ENCODE measurements at places on chromosomes 4 and X.
A peak's percentile ranks its signal among the peaks of the same experiment; 100 is the strongest.

- no peak for DNase-seq
Measured at GRCh38 chr4:38682336-38682735, 18.3 kb downstream of the KLF3 start.

- no peak for DNase-seq
Measured at GRCh38 chrX:140064993-140065392, 99.7 kb upstream of the CXorf66 start.

DNA sequence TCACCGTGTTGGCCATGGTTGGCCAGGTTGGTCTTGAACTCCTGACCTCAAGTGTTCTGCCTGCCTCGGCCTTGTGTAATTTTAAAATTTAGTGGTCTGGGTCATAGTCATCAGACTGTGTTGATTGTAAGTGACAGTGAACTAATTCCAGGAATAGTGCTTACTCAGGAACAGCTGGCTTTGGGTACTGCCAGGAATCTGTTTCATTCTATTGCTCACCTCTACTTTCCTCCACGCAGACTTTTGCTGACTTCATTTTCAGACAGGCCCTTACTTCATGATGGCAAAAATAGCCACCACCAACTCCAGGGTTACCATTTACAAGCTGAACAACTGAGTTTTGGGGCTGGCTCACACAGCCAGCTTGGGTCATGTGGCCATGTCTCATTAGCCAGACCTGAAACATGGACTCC lies 54.6 kb downstream of the FNIP2 start:
- DNase-seq: peak; percentile 12

DNA sequence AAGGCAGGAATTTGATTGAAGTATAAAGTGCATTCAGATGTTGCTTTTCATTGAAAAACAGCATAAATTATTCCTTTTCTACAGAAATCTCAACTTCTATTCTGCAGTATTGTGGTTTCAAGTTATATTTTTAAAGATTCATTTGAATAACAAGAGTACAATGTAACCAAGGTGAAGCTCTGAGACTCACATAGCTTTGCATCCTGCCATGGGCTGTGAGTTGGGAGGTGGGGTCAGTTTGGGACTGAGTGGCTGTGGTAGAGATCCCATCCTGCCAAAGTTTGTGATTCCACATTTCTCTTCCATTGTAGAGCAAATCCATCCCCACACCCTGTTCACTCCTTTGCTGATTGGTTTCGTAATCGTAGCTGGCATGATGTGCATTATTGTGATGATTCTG lies 69.2 kb downstream of the KIT start:
- DNase-seq: no peak

GRCh38 chr4:143443728-143444127 lies 69.8 kb upstream of the SMARCA5 start:
- DNase-seq: no peak

GRCh38 chr4:124304941-124305340 lies 407.6 kb downstream of the ANKRD50 start:
- no peak for DNase-seq

- no peak for DNase-seq
Measured at GRCh38 chr4:87521319-87521718, 7.9 kb downstream of the SPARCL1 start.

DNA sequence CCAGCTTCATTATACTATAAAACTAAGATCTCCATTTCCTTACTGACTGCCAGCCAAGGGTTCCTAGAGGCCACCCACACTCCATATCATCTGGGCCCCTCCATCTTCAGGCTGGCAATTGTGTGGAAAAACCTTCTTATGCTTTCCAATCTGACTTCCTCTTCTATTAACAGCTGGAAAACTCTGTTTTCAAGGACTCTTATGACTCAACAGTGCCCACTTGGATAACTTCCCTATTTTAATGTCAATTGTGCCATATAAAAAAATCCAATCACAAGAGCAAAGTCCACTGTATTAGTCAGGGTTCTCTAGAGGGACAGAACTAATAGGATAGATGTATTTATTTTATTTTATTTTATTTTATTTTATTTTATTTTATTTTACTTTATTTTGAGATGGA lies 41.0 kb upstream of the CPEB2 start:
- no peak for DNase-seq

- DNase-seq: no peak
Measured at GRCh38 chr4:142110136-142110535, 473.8 kb downstream of the IL15 start.

GRCh38 chrX:130623518-130623917 lies 221.7 kb downstream of the RBMX2 start:
- DNase-seq: no peak

GRCh38 chr4:6085691-6086628 lies 67.7 kb upstream of the C4orf50 start:
- DNase-seq: no peak

DNA sequence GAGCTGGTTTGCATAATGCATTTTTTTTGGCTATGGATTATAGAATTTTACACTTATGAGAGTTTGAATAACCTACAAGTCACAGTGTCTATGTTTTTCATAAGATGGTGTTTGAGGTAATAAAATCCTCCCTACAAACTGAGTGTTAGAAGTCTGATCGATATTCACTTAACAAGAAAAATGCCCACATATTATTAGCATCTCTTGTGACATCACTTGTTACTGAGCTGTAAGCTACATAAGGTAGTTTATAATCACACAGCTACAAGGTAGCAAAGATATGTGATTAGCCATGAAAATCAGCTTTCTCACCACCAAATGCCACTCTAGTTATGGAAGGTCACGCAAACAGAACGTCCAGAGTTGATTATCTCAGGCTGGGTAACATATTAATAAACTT lies 669.6 kb downstream of the PCDH18 start:
- no peak for DNase-seq

GRCh38 chr4:103994059-103994458 lies 274.3 kb upstream of the TACR3 start:
- no peak for DNase-seq

DNA sequence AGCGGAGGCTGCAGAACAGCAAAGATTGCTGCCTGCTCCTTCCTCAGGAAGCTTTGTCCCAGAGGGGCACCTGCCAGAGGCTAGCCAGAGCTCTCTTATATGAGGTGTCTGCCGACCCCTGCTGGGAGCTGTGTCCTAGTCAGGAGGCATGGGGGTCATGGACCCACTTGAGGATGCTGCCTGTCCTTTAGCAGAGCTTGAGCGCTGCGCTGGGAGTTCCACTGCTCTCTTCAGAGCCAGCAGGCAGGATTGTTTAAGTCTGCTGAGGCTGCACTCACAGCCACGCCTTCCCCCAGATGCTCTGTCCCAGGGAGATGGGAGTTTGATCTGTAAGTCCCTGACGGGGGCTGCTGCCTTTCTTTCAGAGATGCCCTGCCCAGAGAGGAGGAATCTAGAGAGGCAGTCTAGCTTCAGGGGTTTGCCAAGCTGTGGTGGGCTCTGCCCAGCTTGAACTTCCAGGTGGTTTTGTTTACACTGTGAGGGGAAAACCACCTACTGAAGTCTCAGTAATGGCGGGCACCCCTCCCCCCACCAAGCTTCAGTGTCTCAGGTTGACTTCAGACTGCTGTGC lies 10.9 kb downstream of the DCK start:
- DNase-seq: peak; percentile 56

GRCh38 chrX:4315891-4316290 lies 602.4 kb upstream of the PRKX start:
- DNase-seq: no peak

DNA sequence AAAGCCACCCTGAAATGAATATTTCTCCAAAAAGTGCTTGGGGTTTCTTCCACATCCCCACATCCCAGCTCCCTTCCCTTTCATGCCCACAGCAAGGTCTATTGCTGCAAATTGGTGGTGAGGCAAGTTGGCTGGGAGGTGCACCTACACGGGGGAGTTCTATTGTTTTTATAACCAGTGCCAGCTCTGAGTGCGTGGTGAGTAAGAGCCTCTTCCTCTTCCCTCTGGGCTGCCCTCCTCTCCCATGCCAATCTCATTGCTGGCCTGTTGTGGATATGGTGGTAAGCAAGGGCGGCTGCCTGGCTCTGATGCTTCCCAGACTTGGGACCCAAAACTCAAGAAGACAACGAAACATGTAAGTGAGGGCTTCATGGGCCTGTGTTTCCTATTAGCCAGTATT lies 204.3 kb downstream of the SHROOM3 start:
- DNase-seq: no peak

- DNase-seq: no peak
Measured at GRCh38 chrX:29431895-29432294, 783.5 kb upstream of the MAGEB2 start.

- DNase-seq: no peak
Measured at GRCh38 chr4:72631296-72631695, 62.3 kb upstream of the ADAMTS3 start.

GRCh38 chrX:16578218-16578617 lies 71.7 kb upstream of the S100G start:
- DNase-seq: no peak

DNA sequence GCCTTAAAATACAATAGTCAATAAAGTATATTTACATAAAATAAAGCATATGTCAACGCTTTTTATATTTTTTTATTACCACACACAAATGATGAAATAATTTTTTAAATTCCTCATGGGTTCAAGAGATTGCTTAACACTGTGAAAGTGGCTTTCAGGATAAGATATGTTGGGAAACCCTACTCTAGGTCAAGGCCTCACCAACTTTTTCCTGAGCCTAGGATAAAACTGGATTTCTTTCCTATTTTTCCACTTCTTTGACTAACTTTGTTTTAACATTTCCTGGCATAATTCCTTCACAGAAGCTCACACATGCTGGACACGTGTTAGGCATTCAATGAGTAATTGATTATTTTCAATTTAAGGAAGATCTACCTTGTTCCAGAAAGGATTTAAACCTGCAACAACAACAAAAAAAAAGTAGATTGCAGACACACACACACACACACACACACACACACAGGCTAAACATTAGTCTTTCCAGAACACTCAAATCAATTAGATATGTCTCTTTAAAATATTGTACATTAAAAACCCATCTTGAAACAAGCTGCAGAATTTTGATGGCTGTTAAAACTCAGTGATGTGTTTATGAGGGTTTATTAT lies 9.1 kb downstream of the KLB start:
- DNase-seq: no peak

DNA sequence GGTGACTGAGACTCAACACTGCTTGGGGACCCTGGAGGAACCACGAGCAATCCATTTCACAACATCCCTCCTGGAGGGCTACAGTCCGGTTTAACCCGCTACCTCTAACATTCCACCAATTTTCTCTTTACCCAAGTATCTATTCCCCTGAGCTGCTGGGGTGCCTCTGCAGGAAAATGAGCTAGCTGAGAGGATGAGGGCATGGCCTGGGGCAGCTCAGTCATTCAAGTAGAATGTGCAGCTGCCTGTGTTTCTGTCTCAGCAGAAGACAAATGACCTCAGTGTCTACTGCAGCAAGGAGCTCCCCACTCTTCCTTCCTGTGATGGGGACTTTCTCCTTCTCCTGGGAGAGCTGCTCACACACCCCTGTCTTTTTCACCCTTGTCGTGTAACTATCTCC lies 120.8 kb downstream of the ZNF518B start:
- no peak for DNase-seq

GRCh38 chr4:138698641-138699040 lies 316.9 kb upstream of the NOCT start:
- no peak for DNase-seq

GRCh38 chr4:52903273-52903672 lies 41.2 kb downstream of the RASL11B start:
- no peak for DNase-seq

- DNase-seq: no peak
Measured at GRCh38 chrX:94302446-94302845, 628.4 kb downstream of the FAM133A start.

DNA sequence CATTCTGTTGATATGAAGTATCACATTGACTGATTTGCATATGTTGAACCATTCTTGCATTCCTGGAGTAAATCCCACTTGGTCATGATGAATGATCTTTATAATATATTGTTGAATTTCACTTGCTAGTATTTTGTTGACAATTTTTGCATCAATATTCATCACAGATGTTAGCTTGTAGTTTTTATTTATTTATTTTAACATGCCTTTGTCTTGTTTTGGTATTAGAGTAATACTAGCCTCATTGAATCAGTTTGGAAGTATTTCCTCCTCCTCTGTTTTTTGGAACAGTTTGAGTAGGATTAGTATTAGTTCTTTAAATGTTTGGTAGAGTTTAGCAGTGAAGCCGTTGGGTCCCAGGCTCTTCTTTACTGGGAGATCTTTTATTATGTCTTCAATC lies 13.9 kb upstream of the ADH1C start:
- DNase-seq: no peak

- DNase-seq: no peak
Measured at GRCh38 chr4:80075995-80076675, 3.1 kb upstream of the ANTXR2 start.

DNA sequence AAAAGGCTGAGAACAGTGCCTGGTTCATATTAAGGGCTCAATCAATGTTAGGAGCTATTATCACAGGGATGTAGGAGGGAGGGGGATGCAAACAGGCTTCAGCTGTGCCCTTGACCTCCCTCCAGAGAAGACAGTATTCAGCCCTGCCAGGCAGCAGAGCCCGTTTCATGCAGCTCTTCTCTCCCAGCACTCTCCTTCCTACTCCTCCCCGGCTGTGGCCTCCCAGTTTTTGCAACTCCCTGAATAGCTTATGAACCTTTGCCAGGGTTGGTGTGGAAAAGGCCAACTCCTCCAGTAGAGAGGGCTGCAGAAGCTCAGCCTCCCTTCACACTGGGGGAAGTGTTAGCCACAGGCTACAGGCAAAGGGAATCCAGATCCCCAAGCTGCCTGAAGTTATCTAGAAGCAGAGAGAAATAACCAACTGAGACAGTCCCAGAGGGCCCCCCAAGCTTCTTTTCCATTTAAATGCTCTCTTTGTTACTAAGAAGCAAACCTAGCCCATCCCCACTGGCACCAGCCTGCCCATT lies 31.7 kb upstream of the APLN start:
- no peak for DNase-seq

- DNase-seq: no peak
Measured at GRCh38 chr4:80484712-80485111, 149.2 kb downstream of the CFAP299 start.

GRCh38 chrX:53003111-53003510 lies 44.8 kb upstream of the FAM156A start:
- no peak for DNase-seq

DNA sequence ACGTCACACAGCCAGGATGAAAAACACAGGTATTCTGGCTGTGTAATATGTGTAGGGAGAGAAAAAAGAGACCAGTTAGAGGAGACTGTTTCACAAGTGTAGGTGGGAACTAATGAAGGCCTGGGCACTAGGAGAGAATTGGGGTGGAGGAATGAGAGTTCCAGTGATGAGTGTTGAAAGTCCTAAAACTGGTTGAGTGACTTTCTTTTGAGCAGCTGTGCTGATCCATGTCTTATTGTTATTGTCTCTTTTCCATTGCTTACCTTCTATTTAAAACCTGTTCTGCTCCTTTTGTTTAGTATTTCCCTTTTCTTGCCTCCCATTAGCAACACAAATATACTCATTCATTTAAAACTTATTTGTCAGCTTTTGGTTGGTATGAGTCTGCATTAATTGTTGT lies 88.7 kb downstream of the PDLIM5 start:
- DNase-seq: no peak

DNA sequence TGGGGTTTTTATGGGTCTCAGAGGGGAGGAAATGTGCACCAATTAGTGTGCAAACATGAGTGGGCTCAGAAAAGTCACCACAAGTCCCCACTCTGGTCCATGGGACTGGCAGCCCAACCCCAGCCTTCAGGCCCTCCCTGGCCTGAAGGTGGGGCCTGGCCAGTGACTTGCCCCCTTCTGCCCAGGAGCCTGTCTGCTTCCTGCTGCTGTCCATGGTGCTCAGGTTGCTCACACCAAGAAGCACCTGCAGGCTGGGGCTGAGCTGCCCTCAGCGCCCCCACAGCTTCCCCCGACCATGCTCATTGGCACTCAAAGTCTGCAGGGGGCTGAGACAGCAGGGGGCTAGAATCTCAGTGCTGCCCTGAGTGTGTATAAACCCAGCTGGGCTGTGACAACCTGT lies 30.6 kb upstream of the GC start:
- no peak for DNase-seq

Data from stimulated activated CD4-positive, alpha-beta T cell treated with anti-CD3 and anti-CD28 coated beads, Interleukin-15, amount 100 ng/mL, for 24 hours (primary cell).